Activated CD8-positive, alpha-beta memory T cell treated with anti-CD3 and anti-CD28 coated beads for 1 hour (primary cell): ENCODE measurements at places on chromosomes 2 and 18.

- no peak for DNase-seq
These were observed 68.1 kb downstream of the RMDN2 start for GRCh38 chr2:37993143-37993542.

GRCh38 chr2:105371156-105371555 lies 27.7 kb downstream of the FHL2 start:
- DNase-seq = no peak

- DNase-seq = no peak
These were observed 97.9 kb downstream of the BAZ2B start for GRCh38 chr2:159518321-159519005.

DNA sequence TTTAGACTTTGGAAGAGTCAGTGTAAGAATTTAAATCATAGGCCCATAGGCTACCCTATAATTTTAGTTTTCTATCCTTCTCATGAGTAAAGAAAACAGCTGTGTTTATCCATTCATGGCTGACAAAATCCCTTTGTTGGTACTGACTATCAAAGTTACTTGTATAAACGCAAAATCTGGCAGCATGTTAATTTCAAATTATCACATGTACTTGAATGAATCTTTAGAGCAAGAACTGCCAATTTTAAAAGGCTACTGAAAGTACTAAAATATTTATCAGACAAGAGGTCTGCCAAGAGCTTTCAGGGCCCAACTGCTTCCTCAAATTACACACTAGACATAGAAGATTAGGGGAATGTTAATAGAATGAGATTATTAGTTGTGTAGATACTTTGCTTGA lies 66.6 kb downstream of the MYL12B start:
- DNase-seq = no peak

DNA sequence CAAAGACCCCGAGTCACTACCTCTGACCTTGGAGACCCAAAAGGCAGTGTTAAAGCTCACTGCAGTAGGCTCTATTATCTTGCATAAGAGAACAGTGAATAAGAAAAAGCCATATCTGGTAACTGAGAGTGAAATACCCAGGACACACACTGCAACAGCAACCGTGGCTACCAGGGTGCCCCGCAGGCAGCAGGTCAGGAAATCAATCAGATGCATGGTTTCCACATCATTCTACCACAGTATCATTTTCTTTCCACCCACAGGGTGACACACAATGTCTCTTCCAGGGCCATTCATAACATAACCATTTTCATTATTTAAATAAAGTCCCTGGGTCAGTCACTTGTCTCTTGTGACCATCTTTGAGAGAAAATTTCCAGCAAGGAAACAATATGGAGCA lies 131.3 kb downstream of the CCBE1 start:
- no peak for DNase-seq
